T-helper 17 cell (primary cell): ENCODE measurements at places on chromosomes 5 and 9. TPM values are rescaled to one million over a fixed set of nuclear protein-coding genes. Genes with fewer than 3 reads are reported as not detected.

The PCDHA7 gene
- not detected for total RNA-seq

The PRSS3 gene
- not detected for total RNA-seq

The FCN2 gene
- not detected for total RNA-seq

The ENG gene
- total RNA-seq, result 6.4 TPM

The BTF3 gene
- total RNA-seq, result 744 TPM

The EIF4E1B gene
- total RNA-seq, result not detected

The TTC16 gene
- 3.7 TPM for total RNA-seq

The STOML2 gene
- 44.2 TPM for total RNA-seq

The CD180 gene
- 1.3 TPM for total RNA-seq

The MLANA gene
- total RNA-seq, result not detected

The NR2F1 gene
- total RNA-seq, result not detected

DNA sequence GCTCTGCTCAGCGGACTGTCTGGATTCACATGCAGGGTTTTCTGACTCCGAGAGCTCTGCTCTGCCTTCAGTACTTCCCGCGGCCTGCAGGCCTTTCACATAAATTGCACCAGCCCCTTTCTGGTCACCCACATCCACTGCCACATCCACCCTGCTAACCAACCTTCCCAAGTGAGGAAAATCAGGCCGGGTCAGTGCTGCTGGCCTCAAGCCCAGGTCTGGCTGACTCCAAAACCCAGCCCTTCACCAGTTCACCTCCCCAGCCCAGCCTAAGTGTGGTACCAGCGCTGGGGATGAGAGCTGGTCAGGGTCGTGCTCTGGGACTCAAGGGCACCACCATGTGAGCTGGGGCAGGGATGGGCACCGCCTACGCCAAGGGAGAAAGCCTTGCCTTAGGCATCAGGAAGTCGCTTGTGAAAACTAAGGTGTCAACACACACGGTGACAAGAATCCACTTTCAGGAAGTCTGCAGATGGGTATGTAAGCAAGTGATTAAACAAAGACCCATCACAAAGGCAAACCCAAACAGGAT, 12.3 kb downstream of the LMAN2 start:
- peak overlapping the region; percentile 2 for H3K27ac ChIP-seq
- H3K4me1 ChIP-seq, result peaks cover 23% of the 10 kb centered on the region
- H3K4me3 ChIP-seq, result peak overlapping the region; percentile 3
- peaks cover 10% of the 10 kb centered on the region for H3K36me3 ChIP-seq
- H3K27me3 ChIP-seq, result no peaks in the 10 kb centered on the region

- no peak overlapping the region for H3K27ac ChIP-seq
- H3K27me3 ChIP-seq, result peaks cover 28% of the 10 kb centered on the region
- H3K4me1 ChIP-seq, result no peaks in the 10 kb centered on the region
Observed at GRCh38 chr5:77663090-77663863, 24.8 kb upstream of the OTP start.

- DNase-seq, result peak; percentile 73
- H3K4me3 ChIP-seq, result no peak overlapping the region
- no peak overlapping the region for H3K27ac ChIP-seq
- H3K36me3 ChIP-seq, result no peaks in the 10 kb centered on the region
- H3K4me1 ChIP-seq, result peaks cover 27% of the 10 kb centered on the region
Observed at GRCh38 chr9:112793213-112793810, 42.8 kb downstream of the SNX30 start.

GRCh38 chr5:134438721-134439123, 27.0 kb upstream of the CDKN2AIPNL start:
- H3K27ac ChIP-seq, result peak overlapping the region; percentile 86
- no peaks in the 10 kb centered on the region for H3K36me3 ChIP-seq
- no peak overlapping the region for H3K4me3 ChIP-seq
- DNase-seq, result no peak

DNA sequence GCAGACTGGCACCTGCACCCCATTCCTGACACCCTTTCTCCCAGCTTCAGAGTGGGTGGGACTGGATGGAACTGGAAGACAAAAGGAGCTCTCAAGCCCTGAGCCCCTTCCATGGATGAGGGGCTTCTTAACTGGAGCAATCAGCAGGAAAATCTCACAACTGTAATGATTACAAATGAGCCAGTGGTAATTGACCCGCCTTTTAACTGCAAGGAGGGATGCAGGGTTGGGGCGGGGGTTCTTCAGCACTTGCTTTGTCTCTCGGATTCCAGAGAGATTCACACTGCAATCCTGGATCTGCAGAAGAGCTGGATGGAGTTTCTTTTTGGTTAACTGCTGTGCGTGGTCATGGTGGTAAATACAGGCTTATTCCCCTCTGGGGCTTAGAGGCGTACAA, 160.1 kb upstream of the SHB start:
- peaks cover 48% of the 10 kb centered on the region for H3K27me3 ChIP-seq
- no peak overlapping the region for H3K27ac ChIP-seq
- no peak for DNase-seq
- no peaks in the 10 kb centered on the region for H3K36me3 ChIP-seq
- peaks cover 13% of the 10 kb centered on the region for H3K4me1 ChIP-seq
- no peak overlapping the region for H3K4me3 ChIP-seq

- no peak overlapping the region for H3K27ac ChIP-seq
- peaks cover 5% of the 10 kb centered on the region for H3K36me3 ChIP-seq
- DNase-seq, result no peak
- H3K27me3 ChIP-seq, result no peaks in the 10 kb centered on the region
- no peak overlapping the region for H3K4me3 ChIP-seq
Observed at GRCh38 chr9:121284733-121285451, 16.9 kb downstream of the GSN start.

- no peaks in the 10 kb centered on the region for H3K36me3 ChIP-seq
- H3K27me3 ChIP-seq, result no peaks in the 10 kb centered on the region
- no peaks in the 10 kb centered on the region for H3K4me1 ChIP-seq
- no peak overlapping the region for H3K27ac ChIP-seq
- no peak for DNase-seq
- no peak overlapping the region for H3K4me3 ChIP-seq
Observed at GRCh38 chr9:13142776-13143175, 136.7 kb downstream of the MPDZ start.

DNA sequence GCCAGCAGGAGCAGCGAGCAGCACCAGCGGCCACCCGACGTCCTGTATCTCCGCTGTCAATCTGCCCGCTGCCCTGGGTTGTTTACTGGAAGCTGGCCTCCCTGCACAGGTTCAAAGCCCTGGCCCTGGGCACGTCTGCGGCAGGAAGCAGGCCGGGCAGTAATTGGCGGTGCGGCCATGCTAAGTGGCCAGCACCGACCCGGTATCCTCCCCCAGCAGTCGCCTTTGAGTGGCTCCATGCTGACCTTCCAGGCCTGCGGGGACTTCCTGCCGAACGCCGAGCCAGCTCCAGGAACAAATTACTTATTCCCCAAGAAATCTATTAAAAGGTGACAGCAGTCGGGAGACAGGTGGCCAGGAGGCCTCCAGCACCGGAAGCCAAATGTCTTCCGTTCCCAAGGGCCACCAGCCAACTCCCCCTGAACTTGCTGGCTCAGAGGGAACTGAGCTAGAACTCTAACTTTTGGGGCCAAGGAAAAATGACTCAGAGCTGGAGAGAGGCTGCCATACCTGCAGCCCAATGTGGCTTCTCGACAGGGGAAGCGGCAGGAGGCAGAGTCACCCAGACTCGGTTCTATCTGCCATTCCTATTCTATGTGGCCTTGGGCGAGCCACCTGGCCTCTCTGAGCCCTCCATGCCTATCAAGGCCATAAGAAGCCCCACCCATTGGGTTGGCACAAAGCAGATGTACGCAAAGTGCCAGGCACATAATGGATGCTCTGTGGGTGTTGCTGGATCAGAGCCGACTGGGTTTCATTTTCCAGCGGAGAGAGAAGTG, 13.7 kb upstream of the PSMB7 start:
- H3K36me3 ChIP-seq, result no peaks in the 10 kb centered on the region
- H3K4me3 ChIP-seq, result no peak overlapping the region
- peaks cover 8% of the 10 kb centered on the region for H3K27me3 ChIP-seq
- peaks cover under 1% of the 10 kb centered on the region for H3K4me1 ChIP-seq

- H3K4me1 ChIP-seq, result peaks cover 61% of the 10 kb centered on the region
- DNase-seq, result no peak
- no peak overlapping the region for H3K27ac ChIP-seq
- H3K36me3 ChIP-seq, result no peaks in the 10 kb centered on the region
Observed at GRCh38 chr9:89433826-89434225, 64.1 kb downstream of the SEMA4D start.

- H3K27ac ChIP-seq, result no peak overlapping the region
- H3K27me3 ChIP-seq, result no peaks in the 10 kb centered on the region
- no peak for DNase-seq
- no peak overlapping the region for H3K4me3 ChIP-seq
- no peaks in the 10 kb centered on the region for H3K4me1 ChIP-seq
Observed at GRCh38 chr5:124236361-124237205, 509.9 kb downstream of the ZNF608 start.

GRCh38 chr5:145636371-145636770, 198.8 kb downstream of the PRELID2 start:
- no peaks in the 10 kb centered on the region for H3K36me3 ChIP-seq
- DNase-seq, result no peak
- no peak overlapping the region for H3K27ac ChIP-seq

GRCh38 chr5:66684663-66685062, 88.5 kb downstream of the MAST4 start:
- no peak overlapping the region for H3K4me3 ChIP-seq
- H3K27ac ChIP-seq, result no peak overlapping the region
- DNase-seq, result no peak
- no peaks in the 10 kb centered on the region for H3K36me3 ChIP-seq
- H3K4me1 ChIP-seq, result no peaks in the 10 kb centered on the region
- H3K27me3 ChIP-seq, result peaks cover 20% of the 10 kb centered on the region

- no peaks in the 10 kb centered on the region for H3K27me3 ChIP-seq
- peaks cover 13% of the 10 kb centered on the region for H3K4me1 ChIP-seq
- peak overlapping the region; percentile 61 for H3K4me3 ChIP-seq
- H3K36me3 ChIP-seq, result peaks cover 6% of the 10 kb centered on the region
- no peak for DNase-seq
Observed at GRCh38 chr5:96905864-96906263, 29.6 kb downstream of the ERAP2 start.

GRCh38 chr9:13952906-13953305, 361.0 kb downstream of the NFIB start:
- H3K27me3 ChIP-seq, result no peaks in the 10 kb centered on the region
- no peaks in the 10 kb centered on the region for H3K36me3 ChIP-seq
- no peak overlapping the region for H3K4me3 ChIP-seq
- no peak overlapping the region for H3K27ac ChIP-seq
- DNase-seq, result no peak
- no peaks in the 10 kb centered on the region for H3K4me1 ChIP-seq

- peaks cover 22% of the 10 kb centered on the region for H3K4me1 ChIP-seq
- no peaks in the 10 kb centered on the region for H3K27me3 ChIP-seq
- H3K4me3 ChIP-seq, result no peak overlapping the region
- peak overlapping the region; percentile 43 for H3K27ac ChIP-seq
- no peaks in the 10 kb centered on the region for H3K36me3 ChIP-seq
- no peak for DNase-seq
Observed at GRCh38 chr5:56148453-56148971, 84.6 kb downstream of the ANKRD55 start.

- H3K27ac ChIP-seq, result no peak within 1 kb of the TSS
- H3K4me3 ChIP-seq, result no peak within 1 kb of the TSS
Observed at GRCh38 chr5:16179511-16179935, at the start of gene MARCHF11. MARCHF11 (minus strand) TSS chr5:16179791; CDS start chr5:16179575, 216 bp downstream.

DNA sequence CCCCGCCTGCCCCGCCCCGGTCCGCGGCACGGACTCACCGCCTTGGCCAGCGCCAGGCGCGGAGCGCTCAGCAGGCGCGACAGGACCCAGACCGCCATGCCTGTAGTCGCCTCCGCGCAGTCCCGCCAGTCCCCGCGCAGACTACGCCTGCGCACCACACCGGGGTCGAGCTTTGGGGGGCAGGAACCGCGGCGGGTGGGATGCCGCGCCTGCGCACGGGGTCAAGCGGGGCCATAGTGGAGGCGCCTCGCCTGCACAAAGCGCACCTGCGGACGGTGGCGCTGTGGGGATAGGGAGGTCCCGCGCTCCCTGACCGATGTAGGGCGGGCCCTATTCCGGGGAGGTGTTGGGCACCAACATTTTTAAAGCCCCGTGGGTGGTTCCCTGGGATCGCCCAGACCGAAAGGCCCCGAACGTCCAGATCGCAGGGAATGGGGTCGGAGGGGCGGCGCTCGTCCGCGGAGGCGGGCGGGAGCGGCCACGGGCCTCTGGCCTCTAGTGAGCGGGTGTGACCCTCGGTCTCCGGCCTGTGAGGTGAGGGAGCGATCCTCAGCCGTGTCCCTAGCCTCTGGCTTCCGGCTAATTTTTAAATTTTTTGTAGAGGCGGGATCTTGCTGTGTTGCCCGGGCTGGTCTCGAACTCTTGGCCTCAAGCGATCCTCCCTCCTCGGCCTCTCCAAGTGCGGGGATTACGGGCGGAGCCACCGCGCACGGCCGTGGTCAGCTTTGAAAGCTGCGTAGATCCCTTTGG, 70.8 kb upstream of the LPCAT1 start:
- DNase-seq, result peak; percentile 22
- H3K27me3 ChIP-seq, result no peaks in the 10 kb centered on the region
- no peak overlapping the region for H3K27ac ChIP-seq
- H3K36me3 ChIP-seq, result peaks cover 3% of the 10 kb centered on the region

DNA sequence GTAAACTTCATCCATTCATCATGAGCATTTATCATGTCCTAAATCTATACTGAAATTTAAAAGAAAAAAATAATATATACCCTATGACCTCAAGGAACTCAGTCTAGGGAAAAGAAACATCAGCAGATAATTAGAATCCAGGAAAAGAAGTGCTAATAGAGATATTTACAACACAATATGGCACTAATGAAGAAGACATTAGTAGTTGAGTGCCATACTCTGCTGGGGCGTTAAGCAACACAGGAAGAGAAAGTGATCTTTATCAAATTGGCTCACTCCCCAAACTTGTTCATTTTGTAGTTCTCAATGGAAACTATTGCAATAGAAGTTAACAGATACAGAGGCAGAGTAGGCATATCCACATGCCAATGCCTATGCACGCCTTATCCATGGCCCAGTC, 27.5 kb downstream of the GABRA6 start:
- no peak for DNase-seq
- no peak overlapping the region for H3K4me3 ChIP-seq
- H3K27me3 ChIP-seq, result no peaks in the 10 kb centered on the region
- no peaks in the 10 kb centered on the region for H3K4me1 ChIP-seq
- H3K27ac ChIP-seq, result no peak overlapping the region

DNA sequence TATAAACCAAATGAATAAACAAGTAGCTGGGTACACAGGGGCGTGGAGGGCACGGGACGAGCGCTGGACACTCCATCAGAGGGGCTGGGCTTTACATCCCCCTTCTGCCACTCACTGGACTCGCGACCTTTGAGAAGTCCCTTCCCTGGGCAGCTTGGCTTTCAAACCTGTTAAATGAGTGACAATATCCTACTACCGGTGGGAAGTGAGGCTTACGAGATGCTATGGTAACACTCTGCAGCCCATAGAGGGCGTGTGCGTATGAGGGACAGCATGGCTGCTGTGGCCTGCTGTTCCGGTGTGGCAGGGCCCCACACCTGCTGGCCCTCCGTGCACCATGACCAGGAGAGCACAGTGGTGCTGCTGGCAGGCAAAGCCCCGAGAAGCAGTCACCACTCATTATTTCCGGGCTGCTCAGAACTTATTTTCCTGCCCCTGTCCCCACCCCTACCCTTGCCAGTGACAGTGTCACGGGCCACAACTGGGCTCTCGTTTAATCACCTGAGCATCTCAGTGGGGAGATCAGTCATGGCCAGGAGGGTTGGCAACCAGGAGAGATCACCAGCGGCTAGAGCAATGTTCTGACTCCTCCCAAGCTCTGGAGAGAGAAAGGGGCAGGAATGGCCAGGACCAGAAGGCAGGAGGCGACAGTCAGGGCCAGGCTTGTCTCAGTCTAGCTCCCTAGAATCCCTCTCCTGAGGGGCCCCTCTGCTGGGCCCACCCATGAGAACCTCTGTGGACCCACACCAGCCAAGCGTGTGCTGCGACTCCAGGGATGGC, 10.5 kb downstream of the CLTB start:
- H3K4me1 ChIP-seq, result peaks cover 16% of the 10 kb centered on the region
- DNase-seq, result no peak
- H3K27me3 ChIP-seq, result no peaks in the 10 kb centered on the region
- H3K4me3 ChIP-seq, result no peak overlapping the region
- peak overlapping the region; percentile 32 for H3K27ac ChIP-seq
